ENCODE measurements at places on chromosomes 13 and 19.

GRCh38 chr13:112079696-112080095, 12.7 kb downstream of the SOX1 start:
- DNase-seq = no peak

GRCh38 chr13:30119476-30119875, 187.9 kb downstream of the KATNAL1 start:
- no peak for DNase-seq

DNA sequence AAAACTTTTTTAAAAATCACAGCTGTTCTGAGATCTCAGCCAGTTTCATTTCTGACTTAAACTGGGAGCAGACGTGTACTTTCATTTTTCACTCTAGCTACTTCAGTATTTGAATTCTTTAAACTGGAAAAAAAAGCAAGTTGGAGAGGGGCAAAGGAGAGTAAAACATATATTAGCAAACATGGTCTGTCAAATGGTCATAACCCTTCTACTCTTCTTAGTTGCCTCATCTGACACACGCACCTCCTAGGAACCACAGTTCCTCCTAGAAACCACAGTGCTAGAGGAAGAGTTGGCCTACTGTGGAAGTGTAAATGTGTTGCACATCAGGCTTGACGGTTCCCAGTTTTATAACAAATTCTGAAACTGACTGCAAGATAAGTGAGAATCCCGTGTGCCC, 47.2 kb downstream of the TM9SF2 start:
- no peak for DNase-seq

DNA sequence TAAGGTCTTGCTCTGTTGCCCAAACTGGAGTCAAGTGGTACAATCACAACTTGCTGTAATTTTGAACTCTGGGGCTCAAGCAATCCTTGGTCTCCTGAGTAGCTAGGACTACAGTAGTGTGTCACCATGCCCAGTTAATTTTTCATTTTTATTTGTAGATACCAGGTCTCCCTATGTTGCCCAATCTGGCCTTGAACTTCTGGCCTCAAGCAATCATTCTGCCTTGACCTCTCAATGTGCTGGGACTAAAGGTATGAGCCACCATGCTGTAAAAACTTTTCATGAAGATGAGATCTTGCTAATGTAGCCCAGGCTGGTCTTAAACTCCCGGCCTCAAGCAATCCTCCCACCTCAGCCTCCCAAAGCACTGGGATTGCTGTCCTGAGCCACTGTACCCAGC, 15.1 kb upstream of the NAA16 start:
- no peak for DNase-seq

DNA sequence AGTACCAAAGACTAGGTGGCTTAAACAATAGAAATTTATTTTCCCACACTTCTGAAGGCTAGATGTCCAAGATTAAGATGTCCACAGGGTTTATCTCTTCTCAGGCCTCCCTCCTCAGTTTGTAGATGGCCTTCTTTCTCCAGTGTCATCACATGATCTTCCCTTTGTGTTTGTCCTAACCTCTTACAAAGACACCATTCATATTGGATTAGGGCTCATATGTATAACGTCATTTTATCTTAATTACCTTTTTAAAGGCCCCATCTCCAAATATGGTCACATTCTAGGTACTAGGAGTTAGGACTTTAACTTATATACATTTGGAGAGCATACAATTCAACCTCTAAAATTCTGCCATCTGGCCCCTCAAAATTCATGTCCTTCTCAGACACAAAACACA, 34.3 kb downstream of the N4BP2L2 start:
- DNase-seq = no peak

DNA sequence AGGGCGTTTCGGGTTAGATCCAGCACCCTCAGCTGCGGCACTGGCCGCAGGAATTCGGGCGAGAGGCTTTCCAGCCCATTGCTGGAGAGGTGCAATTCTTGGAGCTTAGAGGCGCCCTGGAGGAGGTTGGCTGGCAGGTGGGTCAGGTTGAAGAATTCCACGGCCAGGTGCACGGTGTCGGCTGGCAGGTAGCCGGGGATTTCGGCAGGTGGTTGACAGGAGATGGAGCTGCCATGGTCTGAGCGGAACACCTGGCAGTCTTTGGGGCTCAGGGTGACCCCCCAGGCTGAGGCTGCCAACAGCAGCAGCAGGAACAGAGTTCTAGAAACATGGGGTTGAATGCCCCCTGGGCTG, 1.3 kb downstream of the LRG1 start:
- no peak for DNase-seq

DNA sequence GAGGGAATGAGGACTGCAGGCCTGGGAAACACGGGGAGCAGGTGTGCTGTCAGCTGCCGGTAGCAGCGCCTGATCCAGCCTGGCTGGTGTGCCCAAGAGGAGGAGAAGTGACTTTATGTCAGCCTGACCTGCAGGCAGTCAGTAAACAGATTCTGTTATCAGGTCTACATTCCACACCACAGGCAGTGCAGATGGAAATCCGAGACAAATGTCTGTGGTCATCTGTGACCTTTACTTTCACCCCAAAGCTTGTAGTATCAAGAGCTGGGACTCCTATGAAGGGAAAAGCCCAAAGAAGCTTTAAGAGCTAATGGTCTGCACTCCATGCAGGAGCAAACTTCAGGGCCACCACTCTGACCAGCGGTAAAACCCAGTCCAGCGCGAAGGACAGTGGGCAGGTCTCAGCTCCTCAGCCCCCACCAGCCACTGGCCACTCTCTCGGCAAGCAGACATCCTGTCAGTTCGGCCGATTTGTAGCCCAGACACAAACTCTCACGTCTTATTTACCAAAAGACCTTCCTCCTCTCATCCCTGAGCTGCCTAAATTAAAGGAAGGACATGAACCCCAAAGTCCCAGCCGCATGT, 7.7 kb downstream of the EPS15L1 start:
- no peak for DNase-seq

DNA sequence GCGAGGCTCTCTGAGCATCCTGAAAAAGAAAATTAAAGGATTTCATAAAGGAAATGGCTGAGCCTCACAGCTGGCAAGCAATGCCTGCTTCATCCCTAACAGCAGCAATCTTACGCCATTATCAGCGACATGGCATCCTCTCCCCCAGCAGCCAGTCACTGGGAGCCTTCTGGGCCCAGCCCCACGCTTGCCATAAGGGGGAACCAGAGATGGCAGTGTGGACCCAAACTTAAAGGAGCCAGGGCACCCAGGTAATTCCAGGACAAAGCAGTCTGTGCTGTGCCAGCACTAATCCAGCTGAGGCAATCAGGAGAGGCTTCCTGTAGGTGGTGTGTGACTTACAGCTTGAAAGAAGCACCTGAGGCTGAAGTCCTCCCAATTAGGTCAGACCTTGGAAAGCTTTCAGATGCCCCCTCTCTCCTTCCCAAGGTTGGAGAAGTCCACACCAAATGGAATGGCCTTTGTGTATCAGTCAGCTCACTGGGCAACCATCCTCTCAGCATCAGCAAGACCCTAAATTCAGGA, 10.3 kb downstream of the VSTM2B start:
- no peak for DNase-seq

DNA sequence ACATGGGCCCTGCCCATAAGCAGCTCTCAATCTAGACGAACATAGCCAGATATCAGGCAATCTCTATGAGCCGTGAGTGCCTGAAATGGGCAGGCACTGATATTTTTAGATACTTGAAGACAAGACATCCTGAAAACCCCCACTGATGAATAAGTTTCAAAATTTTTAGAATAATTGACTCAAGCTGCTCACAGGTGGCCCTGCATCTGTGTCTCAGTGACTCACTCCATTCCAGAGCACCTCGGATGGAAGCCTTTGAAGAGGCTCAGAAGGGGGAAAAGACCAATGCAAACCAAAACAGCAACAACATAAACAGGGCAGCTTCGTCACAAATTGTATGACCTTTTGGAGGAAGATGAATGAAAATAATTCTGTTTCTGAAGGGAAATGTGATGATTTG, 42.8 kb upstream of the SLC46A3 start:
- DNase-seq = no peak
